ENCODE measurements at places on chromosomes 16 and 17. TPM values are rescaled to one million over a fixed set of nuclear protein-coding genes. Genes with fewer than 3 reads are reported as not detected.

EFCAB3 gene
- not detected for total RNA-seq

HIC1 gene
- 0.64 TPM for total RNA-seq

TMEM98 gene
- total RNA-seq: 48.6 TPM

GNG13 gene
- not detected for total RNA-seq

HOXB8 gene
- total RNA-seq: 6.0 TPM

DPEP1 gene
- total RNA-seq: 1.1 TPM

Measured in A549 treated with AZD2906 at 1 μM for 4 hours (cell line).